ENCODE measurements at places on chromosomes 2 and 18.

GRCh38 chr2:96369186-96369585 lies 33.6 kb downstream of the NCAPH start:
- no peak for DNase-seq

DNA sequence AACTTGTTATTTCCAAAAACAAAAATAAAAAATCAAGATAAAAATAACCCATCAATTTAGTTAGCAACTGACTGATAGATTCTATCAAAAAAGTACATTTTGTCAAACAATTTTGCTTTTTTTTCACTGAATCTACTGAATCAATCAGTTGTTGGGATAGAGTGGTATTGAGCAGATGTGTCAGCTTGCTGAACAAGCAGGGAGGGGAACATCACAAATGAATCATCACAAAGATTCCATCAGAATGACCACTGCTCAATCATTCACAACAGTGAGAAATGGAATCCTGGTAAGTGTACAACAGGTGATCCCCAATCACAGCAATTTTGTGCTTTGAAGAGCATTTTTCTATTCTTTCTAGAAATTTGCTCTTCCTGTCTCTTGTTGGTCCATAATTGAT lies 12.3 kb upstream of the SLC14A2 start:
- DNase-seq = no peak

GRCh38 chr2:64298161-64298560 lies 153.9 kb upstream of the PELI1 start:
- DNase-seq = no peak

DNA sequence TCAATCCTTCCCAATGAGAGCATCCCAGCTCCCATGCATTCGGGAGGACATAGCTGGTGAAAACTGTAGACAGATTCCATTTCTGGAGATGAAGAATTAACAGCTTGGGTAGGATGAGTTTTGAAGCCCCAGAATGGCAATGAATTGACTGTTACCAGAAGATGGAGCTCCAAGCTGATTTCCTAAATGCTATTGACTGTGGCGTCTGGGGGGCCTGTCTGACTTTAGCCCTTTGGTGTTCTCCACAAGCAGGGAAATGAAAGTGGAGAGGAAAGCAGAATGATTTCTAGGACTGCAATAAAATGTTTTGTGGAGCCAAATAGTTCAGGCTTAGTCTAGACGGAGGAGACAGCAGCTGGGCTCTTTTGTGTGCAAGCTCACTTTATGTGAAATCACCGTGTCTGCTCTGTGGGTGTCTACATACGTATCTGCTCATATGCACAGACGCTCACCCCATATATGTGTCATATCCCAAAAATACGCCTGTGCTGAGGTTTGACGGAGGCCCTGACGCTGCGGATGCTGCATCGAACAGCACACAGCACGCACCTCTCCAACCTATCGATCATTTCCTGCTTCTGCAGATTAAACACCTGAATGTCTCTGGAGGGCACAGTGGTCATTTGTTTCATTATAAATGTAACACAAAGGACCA lies 166.4 kb upstream of the PXDN start:
- DNase-seq = no peak

DNA sequence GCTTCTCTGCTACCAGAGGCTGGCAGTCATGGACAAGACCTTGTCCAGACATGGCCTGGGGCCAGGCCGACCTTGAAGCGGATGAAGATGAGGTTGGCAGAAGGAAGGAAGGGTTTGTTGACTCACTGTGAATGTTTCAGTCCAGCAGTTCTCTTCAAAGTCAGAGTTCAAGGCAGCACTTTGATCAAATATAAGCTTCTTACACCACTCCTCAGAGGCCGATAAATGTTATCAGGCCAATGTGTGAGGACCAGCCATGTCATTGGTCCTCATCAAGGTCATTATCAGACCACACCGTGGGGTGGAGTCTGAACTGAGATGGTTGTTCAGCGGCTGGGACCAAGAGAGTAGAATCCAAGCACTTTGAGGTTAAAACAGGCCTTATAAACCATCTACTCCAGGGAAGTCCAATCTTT lies 35.5 kb downstream of the QPCT start:
- DNase-seq = no peak

- no peak for DNase-seq
Observed at GRCh38 chr2:2564300-2565078, 233.4 kb upstream of the MYT1L start.

DNA sequence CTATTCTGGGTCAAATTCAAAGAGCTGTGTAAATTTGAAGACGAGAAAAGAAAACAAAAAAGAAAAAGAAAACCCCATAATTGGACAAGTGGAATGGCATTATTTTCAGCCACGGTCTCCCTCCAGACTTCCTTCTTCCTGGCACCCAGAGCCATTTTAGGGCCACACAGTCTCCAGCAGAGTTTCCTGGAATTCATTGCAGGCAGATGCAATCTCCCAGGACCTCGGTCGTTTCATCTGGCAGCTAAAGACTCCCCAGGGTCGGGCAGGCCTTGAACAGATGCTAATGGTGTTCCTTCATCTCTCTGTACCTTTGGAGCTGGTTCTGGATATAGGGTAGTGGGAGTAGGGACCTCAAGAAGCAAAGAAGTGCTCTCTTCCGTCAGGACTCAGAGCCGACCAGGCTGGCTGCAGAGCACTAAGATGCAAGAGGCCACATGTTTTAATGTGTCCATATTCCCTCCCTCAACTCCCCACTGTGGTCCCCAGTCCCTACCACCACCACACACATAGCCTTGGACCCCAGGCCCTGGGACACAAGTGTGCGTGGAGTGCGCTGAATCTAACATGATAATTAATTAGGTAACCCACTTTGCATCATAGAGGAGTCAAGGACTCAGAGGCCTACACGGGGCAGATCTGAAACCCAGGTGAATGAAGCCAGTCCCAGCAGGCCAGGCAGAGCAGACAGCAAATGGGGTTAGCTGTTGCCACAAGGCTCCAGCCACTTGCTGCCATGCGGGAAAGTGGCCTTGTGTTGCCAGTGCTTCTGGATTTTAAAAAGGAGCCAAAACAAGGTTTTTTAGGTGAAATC lies 109.3 kb upstream of the ATL2 start:
- no peak for DNase-seq

DNA sequence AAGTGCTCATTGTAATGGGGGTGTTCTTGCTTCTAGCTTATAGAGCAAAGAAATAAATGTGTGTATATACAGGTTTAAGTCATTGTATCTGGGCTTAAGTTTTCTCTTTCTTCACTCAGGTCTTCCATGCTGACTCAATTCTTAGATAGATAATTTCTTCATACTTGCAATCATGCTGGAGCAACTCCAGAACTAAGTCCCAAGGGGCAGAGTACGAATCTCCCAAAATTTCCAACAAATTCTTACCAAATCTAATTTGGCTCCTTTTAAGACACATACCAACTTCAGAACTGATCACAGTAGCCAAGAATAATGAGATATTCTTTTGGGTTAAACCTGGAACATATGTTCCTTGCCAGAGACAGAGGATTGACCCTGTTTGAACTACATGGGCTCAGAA lies 4.3 kb upstream of the SPAG16 start:
- no peak for DNase-seq

Measured in NCI-H774 (cell line).